Stimulated activated CD4-positive, alpha-beta T cell treated with anti-CD3 and anti-CD28 coated beads, Interleukin-15, amount 100 ng/mL, for 1 hour (primary cell): ENCODE measurements at places on chromosomes 6 and 20.

DNA sequence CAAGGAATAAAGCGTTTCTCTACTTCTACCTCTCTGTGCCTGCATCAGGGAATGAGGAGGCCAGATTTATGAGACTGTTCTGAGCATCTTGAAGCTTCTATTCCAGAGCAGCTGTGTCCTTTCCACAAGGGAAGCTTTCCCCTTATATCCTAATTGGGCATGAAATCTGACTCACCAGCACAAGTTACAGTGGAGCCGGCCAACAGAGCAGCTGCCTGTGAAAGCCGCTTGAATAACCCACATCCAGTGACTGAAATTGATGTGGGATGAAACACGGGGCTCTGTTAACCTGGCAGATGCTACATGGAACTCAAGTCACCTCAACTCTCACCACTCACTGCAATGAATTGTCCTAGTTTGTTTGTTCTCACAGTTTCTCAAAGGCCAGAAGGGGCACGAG is 400.3 kb downstream of the TFAP2A start:
- no peak for DNase-seq

GRCh38 chr6:25623065-25623464 is 28.9 kb upstream of the SCGN start:
- DNase-seq = no peak

GRCh38 chr6:128882991-128883611 is at the start of gene LAMA2:
Gene LAMA2, plus strand, starts transcription at chr6:128883138. Its CDS starts 108 bp downstream, at chr6:128883246.
- no peak for DNase-seq

GRCh38 chr6:26032340-26033084 is 54.7 kb upstream of the HFE start:
- DNase-seq = no peak

GRCh38 chr20:57678340-57678739 is 31.5 kb downstream of the PMEPA1 start:
- DNase-seq = no peak
